ENCODE measurements at places on chromosomes 2 and 18.

- DNase-seq: no peak
These were observed 29.9 kb downstream of the MTERF4 start for GRCh38 chr2:241072151-241072550.

GRCh38 chr2:175126661-175127060 is 41.3 kb downstream of the ATF2 start:
- DNase-seq: no peak

DNA sequence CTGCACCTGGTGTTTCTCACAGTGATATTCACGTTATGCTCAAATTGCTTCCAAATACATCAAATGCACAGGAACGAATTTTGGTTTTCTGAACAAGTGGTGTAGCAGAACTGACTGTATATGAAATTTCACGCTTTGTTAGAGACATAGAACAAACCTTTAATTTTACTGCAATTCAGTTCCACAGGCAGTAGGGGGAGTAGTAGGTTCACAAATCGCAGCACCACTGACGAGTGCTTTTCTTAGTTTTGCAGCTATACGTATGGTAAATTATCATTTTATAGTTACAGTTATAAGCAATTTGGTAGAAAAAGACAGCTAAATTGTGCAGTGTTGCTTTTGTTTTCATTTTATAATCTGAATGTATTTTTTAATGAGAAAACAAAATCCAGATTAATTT is 113.3 kb downstream of the KIAA1328 start:
- peak; percentile 50 for DNase-seq

- peak; percentile 72 for DNase-seq
These were observed 412 bp downstream of the GPD2 start for GRCh38 chr2:156436497-156437085.

- DNase-seq: no peak
These were observed 66.8 kb upstream of the FZD7 start for GRCh38 chr2:201966691-201967438.

- DNase-seq: no peak
These were observed 3.4 kb downstream of the ABCG8 start for GRCh38 chr2:43841949-43842865.

GRCh38 chr2:62149708-62150107 is 46.2 kb upstream of the B3GNT2 start:
- DNase-seq: no peak

DNA sequence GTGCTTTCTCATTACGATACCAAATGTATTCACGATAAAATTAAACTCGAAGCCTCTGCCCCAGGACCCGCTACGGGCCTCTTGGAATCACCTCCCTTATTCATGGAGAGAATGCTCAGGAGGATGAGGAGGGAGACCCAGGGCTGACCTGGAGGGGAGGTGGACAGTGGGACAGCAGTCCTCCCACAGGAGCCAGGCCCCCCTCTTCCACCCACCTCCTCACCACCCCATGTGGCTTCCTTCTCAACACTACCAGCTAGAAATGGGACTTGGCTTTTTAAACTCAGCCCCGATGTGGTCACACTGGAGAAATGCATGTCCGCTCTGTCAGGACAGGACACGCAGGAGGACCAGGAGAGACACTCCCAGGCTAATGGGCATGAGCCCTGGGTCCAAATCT is 147.9 kb upstream of the ID2 start:
- no peak for DNase-seq

- DNase-seq: no peak
These were observed 221.0 kb downstream of the MTX2 start for GRCh38 chr2:176490061-176490861.

GRCh38 chr2:6068429-6068828 is 376.2 kb downstream of the SOX11 start:
- DNase-seq: no peak

GRCh38 chr2:210004881-210005280 is 2.4 kb downstream of the RPE start:
- DNase-seq: no peak

GRCh38 chr18:6857300-6857699 is 127.8 kb downstream of the ARHGAP28 start:
- no peak for DNase-seq

DNA sequence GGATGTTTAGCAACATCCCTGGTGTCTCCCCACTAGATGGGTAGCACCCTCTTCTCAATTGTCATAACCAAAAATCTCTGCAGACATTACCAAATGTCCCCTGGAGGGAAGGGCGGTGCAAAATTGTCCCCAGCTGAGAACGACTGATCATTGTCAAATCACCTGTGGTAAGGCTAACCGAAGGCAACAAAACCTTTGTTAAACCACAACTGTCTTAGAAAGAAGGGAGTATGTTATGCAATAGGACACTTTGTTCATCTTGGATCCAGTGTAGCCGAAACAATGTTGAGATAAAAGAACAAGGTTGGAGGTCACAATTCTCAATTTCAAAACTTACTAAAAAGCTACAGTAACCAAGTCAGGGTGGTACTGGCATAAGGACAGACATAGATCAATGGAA is 50.3 kb upstream of the ST3GAL5 start:
- DNase-seq: no peak

DNA sequence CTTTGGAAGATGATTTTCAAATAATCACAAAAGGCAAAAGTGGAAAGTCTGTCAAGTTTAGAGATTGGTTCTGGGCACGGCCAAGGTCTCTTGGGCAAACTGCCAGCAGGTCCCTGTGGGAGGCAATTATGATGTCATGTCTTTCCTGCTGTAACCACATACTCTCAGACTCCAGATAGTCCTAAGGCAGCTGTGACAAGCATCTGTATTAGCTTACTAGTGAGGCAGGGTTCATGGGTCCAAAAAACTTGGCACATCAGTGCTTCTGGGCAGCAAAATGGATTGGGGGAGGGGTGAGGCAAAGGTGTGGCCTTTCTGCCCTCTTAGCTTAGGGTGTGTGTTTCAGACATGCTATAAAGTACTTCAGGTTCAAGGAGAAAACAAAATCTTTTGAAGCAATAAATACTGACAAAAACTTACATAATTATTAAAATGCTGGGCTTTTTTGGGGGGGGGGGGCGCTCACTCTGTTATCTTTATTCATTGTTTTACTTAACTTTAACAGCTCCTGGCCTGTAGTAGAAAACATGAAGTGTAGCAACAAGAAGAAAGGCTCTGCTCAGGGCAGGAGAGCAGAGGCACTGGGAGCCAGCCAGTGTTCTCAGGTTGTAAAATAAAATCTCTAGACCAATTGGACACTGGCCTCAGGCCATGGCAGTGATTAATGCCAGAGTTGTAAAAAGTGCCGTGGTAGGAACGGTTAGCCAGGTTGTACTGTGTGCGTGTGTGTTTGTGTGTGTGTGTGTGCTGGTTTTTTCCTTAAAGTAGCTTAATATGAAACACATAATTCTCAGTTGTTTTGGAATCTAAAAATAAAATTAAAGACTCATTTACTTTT is 14.3 kb upstream of the TANC1 start:
- DNase-seq: peak; percentile 91

GRCh38 chr18:28152354-28152753 is 24.6 kb downstream of the CDH2 start:
- DNase-seq: no peak

GRCh38 chr2:231245249-231246094 is 47.0 kb downstream of the ARMC9 start:
- peak; percentile 50 for DNase-seq

GRCh38 chr2:15631883-15632282 is 40.2 kb downstream of the DDX1 start:
- no peak for DNase-seq

DNA sequence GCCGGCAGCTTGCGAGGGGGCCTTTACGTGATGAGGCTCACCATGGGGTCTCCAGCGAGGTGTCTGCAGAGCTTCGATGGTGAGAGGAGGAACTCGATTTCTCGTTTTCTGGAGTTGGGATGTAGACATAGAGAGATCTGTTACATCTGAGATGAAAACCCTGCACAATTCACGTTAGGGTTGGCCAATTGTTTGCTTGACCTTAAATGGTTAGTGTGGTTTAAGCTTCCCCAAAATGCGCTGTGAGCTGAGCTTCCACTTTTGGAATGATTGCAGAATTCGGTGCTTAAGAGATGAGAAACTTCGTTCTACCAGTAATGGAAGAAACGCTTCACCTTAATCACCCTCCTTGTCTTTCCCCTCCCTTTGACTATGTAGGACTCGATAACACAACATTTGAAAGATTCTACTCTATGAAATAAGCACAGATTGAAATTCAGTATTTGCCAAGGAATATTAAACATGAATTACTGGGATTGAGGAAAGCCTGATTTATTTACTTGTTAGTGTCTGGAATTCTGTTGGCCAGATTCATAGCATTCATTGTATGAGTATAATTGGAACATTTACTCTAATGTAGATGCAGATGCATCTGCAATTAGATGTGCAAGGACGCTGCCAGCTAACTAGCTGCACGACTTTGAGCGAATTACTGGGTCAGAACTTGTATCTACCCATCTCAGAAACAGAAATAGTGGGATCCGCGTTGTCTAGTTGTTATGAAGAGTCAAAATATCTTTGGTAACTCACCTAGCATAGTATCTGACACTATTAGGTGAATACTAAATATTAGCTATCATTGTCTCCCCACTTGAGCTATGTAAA is 1.6 kb upstream of the KLF7 start:
- DNase-seq: peak; percentile 75

DNA sequence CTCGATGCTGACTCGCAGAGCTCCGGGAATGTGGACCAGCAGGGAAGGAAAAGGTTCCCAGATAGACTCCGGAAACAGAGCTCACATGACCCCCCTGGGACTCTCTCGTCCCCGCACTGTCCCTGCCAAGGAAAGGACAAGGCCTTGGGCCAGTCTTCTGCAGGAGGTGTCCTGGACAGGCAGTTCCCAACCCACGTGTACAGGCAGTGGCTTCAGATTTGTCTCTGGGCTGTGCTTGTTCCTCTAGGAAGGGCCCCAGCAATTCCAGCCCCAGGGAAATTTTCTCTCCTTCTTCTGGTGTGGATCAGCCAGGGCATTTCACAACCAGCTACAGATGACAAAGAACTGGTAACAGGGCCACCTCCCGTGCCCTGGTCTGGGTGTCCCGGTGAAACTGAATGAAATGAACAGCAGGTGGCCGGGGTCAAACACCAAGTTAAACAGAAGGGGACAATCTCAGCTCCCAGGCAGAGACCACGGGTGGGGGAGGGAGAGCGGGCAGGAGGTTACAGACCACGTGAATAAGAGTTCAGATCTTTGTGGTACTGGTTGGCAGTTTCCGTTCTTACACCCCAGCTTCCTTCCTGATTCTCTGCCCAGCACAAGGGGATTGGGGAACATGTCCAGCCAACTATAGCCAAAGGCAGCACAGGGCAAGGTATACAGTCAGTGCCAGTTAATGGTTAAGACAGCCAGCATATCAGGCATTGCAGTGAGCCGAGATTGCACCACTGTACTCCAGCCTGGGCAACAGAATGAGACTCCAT is 52.2 kb upstream of the CAB39 start:
- peak; percentile 91 for DNase-seq

- DNase-seq: no peak
These were observed 319.7 kb downstream of the AFF3 start for GRCh38 chr2:99822474-99823207.

- DNase-seq: no peak
These were observed 16.9 kb downstream of the TGIF1 start for GRCh38 chr18:3466872-3467271.

DNA sequence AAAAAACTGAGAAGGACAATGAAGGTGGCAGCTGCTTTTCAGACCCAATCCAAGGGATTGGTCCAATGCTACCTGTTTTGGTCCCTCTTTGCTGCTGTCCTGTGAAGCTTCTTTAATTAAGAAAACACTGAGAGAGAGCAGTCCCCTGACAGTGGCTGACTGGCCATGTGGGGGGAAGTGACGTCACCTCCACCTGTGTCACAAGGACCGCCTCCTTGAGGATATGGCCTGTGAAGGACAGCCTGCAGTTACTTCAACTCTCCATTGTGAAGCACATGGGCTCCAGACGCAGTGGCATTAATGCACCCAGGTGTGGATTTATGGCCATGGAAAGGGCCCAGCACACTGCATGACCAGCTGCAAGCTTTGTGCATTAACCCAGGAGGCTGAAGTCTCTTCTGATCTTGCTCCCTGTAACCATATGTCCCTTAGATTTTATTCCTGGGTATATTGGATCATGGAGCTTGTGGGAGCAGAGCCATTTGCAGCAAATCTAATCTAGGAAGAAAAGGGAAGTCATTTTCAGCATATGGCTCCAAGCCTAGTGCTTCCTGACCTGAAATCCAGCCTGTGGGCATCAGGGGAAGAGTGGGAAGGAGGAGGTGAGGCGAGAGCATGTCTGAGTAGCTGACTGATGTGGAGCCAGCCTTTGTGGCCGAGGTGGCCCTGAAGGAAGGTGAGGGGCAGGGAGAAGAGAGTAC is 32.2 kb downstream of the KIF5C start:
- DNase-seq: no peak

DNA sequence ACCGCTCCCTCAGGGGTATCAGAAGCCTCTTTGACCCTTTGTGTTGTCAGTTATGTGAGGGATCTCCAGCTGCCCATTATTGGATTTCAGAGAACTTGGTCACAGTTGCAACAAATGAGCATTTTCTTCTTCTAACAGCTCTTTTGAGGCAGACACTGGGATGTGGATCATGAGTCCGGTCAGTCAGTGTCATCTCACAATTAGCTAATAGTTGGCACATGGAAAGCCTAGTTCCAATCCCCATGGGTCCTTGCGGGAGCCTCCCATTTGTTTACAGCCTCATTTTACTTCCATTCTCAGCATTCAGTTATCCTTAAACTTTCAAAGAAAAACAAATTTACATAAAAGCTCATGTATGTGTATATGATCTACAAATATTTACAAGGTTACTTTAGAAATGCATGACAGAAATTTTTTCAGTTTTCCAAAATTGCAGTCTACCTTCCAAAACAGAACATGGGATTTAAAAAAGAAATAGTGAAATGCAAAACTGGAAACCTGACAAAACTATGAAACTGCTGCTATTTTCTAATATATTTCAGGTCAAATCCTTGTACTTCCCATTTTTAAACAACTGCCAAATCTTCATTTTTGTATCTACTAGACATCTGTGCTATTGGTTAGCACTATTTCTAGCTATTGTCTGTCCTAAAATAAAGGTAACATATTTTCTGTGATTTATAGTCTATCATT is 547.1 kb upstream of the ZEB2 start:
- no peak for DNase-seq

DNA sequence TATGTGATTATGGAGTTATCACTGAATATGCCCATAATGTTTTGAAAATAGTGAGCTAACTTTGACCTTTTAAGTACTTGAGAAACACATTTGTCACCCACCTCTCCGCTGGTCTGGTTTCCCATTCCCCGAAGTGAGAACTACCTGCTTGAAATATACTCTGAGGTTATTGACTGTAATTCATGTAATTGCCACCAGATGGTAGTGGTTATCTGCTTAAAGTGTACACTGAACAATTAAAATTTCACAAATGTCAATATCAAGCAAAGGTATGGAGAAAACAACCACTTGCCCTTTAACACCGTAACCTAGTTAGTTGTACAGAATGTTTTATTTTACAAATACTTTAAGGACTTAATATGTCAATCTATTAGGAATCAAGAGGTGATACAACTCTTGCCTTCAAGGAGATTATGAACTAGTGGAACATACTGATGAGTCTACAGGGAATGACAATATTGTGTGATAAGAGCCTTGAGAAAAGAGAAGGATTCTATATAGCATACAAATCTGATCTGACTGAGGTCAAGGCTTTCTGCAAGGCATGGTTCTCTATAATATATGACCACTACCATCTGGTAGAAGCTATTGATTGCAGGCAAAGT is 316.8 kb upstream of the KCNH7 start:
- peak; percentile 53 for DNase-seq

Measured in KBM-7 (cell line).